Left kidney (tissue), 8 donors: ENCODE measurements at places on chromosomes 5 and 9.
A peak's percentile ranks its signal among the peaks of the same experiment; 100 is the strongest.

DNA sequence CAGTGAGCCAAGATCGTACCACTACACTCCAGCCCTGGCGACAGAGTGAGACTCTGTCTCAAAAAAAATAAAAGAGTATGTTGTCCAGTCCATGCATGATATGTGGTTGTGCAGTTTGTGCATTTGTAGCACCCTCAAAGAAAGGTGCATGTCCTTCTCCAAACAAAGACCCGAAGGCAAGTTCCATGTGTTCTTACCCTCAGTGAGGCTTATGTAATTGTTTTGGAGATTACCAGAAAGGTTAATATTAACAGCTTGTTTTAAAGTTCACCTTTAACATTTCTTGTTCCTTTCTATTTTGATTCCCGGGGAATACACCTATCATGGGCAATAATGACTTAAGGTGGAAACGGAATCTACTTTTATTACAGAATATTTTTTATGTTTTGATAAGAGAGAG is 22.3 kb downstream of the KIAA1191 start:
- no peak for DNase-seq

DNA sequence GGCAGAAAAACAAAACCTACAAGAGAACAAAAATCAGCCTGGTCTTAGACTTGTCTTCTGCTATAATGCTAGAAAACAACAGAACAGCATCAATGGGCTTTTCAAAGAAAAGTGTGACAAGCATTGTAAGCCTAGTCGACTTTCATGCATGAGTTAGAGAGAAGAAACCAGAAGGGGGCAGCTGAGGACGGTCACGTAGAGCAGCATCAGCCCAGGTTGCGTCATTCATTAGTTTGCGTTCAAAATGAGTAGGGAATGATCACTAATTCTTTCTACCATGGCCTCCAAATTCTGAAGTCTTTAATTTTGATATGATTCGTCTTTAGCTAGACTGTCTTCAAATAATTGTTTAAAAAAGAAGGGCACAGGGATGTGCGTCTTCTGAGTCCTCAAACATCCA is 4.7 kb upstream of the ISCA1 start:
- peak; percentile 30 for DNase-seq

GRCh38 chr5:150238646-150239045 is 48.8 kb downstream of the SLC6A7 start:
- no peak for DNase-seq

GRCh38 chr5:133921979-133922378 is 46.4 kb downstream of the C5orf15 start:
- no peak for DNase-seq

- DNase-seq, result no peak
These were observed 412.5 kb upstream of the CCNG1 start for GRCh38 chr5:163024936-163025335.

DNA sequence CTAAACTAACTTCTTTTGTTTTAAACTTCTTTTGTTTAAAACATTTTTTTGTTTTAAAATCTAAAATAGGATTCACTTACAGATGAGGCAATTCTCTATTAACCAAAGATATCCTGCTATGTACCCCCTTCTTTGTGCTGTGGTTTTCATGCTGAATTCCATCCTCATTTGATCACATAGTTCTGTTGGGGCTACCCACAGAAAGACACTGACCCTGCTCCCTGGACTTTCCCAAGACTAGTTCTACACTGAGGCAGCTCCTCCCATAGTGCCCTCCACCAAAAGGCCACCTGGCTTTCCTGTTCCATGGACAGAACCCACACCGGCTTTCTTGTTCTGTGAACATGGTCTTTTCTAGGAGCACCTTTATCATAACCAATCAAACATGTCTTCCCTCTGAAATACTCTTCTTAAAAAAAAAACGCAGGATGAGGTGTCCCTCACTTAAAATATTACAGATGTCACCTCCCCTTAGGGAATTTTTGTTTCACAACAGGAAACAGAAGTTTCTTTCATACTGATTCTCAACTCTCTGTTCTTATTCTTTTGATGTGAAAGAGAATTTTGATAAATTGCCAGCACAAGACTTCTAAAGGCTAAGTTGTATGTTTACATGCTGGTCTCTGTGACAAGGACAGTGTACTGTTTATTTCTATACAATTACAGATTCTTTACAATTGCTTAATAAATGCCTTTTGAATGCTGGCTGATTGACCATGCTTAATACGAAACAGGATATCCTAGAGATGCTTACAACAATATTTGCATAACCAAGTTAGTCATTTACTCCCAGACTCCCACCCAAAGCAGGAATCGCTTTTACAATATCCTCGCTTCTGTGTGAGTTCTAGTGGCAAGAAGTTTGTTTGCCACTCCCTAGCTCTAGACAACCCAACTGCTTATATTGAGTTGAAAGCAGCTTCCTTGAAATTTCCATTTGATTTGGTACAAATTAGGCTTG is 300.4 kb downstream of the DTWD2 start:
- DNase-seq, result no peak

GRCh38 chr9:73050065-73050816 is 97.4 kb upstream of the ALDH1A1 start:
- DNase-seq, result no peak

- peak; percentile 81 for DNase-seq
These were observed at the start of gene RXRA for GRCh38 chr9:134325813-134326723. Gene RXRA, plus strand, starts transcription at chr9:134326455. Its CDS starts 177 bp downstream, at chr9:134326632.

DNA sequence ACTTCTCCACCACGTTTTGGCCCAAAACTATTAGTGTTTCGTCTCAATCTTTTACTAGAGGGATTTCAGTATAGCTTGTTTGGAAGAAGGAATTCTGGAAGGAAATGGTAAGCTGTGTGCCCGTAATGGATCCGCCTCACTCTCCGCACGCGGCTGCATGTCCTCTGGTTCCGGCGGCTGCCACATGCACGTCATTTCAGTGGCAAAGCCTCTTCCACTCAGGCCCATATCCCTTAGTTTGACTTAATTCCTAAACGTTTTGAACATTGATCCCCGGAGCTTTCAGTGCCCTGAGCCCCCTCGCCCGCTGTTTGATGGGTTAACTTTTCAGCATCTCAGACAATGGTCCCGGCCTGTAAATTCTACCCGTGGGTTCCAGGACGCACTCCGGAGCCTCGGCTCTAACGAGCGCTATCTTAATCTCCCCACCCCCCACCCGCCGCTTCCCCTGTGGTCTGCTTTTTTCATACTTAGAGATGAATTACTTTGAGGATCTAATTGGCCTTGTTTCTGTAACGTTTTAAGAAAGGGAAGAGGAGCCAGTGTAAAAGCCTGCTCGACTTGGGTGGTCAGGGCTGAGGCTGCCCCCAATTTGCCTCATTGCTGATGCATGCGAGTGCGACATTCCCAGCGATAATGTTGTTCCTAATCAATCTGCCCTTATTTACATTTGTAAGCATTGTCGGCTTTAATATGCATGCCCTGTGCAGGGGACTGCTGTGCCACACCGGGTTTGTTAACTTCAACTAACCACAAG is 4.6 kb downstream of the PTCH1 start:
- DNase-seq, result peak; percentile 15

DNA sequence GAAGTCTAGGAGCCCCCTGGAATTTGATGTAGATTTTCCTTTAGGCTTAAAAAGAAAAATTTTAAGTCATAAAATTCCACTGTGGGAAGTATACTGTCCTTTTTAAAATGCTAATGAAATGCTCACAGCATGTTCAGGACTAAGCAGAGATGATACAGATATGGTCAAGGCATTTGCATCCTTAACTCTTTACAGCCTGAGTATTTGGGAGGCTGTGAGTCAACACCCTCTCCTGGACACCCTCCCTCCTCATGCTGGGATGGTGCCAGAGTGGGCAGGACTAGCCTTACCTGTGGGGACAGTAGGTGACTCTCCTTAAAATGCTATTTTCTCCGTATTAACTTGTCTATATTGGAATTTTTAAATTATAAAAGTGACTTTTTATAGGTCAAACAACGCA is 197.4 kb upstream of the ELL2 start:
- DNase-seq, result no peak

DNA sequence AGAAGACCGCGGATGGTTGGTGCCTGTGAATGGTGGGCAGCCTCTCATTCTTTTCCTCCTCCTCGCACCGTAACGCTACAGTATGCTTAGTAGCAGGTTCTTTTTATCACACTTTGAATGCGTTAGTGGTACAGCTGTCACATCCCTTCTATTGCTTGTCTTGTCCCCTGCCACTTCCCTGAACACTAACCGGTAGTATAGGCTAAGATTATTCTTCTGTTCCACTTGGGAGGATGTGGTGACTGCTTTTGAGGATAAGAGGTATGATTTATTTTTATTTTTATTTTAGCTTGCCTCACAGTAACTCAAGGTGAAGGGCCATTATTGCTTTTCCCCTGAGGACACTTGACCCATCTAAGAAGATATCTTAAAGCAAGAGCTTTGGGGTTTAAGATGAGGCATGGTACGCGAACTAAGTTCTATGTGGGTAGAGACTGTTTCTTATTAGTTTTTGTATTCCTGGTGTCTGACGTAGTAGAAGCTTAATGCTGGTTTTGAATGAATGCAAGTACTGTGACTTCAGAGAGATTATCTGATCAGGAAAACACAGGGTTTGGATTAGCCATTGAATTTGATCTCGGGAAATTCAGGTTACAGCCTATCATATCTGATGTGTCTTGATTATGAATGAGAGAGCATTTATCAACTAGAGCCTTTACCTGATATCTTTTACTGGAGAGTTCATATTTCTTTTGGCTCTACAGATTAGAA is 951 bp downstream of the UNC13B start:
- DNase-seq, result peak; percentile 14

DNA sequence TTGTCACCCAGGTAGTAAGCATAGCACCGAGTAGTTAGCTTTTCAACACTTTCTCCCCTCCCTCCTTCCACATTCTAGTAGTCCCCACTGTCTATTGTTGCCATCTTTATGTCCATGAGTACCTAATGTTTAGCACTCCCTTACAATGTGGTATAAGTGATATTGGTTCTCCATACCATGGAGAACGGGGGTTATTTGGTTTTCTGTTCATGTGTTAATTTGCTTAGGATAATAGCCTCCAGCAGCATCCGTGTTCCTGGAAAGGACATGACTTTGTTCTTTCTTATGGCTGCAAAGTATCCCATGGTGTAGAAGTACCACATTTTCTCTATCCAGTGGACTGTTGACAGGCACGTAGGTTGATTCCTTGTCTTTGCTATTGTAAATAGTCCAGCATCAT is 353.9 kb downstream of the ADGRV1 start:
- no peak for DNase-seq

DNA sequence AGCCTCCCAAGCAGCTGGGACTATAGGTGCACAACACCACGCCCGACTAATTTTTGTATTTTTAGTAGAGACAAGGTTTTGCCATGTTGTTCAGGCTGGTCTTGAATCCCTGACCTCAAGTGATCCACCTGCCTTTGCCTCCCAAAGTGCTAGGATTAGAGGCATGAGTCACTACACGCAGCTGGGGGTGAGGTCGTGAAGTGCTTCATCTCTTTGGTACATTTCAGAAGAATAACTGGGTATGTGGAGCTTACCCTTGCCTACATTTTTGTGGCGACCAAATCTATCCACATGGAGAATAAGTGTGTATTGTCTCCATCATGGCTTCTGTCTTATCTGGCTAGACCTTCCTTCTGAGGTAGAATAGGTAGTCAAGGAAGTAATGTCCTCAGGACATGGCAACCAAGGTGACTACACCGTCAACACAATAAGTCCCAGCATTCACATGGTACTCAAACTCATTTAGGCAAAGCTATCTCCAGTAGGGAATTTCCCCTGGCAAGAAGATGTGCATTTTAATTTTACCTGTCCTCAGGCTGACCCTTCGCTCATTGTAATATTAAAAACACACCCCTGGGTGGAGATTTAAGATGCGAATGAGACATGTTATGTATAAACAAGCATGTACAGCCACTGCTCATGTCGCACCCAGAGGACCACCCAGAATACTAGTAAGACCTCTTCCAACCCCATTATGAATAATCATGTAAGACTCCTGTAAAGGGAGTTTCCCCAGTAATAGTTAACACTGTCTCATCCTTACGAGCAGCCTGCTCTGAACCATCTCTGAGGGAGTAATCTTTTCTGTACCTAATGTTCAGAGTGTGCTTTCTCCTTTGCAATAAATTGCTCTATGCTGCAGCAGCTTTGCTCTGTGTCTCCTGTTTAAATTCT is 1173.2 kb downstream of the TAF11L14 start:
- DNase-seq, result no peak

DNA sequence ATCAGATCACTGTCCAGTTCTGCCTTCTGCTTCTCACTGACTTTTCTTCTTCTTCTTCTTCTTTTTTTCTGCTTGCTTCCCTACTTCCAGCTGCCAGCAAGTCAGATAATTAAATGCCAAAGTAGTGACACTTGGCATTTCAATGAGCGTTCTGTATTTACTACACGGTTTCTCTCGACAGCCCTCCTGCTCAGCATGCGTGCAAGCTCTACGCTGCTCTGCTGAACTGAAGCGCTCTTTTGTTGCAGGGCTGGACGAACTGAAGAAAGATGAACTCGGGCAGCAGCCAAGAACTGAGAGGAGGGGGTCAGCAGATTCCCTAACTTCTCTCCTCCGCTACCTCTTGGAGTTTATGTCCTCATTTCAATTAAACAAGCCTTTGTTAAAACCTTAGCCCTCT is 319.1 kb downstream of the GLIS3 start:
- DNase-seq, result no peak

DNA sequence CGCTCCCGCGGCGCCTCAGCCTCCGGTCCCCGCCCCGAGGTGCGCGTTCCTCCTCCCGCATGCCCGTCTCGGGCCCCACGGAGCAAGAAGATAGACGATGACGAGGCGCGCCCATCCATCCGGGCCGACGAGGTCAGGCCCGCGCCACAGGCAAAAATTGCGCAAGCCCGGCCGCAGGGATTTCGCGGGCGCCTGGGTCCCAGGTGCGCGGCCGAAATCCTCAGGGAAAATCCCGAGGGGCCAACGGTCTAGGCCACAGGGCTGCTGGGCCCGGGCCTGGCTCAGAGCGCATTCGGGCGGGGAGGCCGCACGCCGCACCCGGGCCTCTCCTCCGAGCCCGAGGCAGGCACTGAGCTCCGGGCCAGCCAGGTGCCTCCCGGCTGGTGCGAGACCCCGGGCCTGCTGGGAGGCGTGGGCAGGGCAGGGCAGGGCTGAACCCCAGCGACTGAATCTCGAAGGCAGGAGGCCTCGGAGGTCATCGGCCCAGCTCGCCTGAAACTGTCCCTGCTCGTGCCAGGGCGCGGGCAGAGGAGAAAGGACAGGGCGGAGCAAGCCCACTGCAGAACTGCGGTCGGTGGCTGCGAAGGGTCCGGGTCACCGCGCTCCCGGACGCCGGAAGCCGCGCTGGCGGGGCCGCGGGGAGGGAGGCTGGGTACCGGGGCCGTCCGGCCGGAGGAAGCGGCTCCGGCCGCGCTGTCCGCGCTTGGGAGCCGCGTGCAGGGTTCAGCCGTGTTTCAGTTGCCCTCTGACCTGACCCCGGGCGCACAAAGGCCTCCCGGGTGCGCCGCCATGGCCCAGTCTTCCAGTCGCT is 66.8 kb downstream of the FOXD1 start:
- no peak for DNase-seq

DNA sequence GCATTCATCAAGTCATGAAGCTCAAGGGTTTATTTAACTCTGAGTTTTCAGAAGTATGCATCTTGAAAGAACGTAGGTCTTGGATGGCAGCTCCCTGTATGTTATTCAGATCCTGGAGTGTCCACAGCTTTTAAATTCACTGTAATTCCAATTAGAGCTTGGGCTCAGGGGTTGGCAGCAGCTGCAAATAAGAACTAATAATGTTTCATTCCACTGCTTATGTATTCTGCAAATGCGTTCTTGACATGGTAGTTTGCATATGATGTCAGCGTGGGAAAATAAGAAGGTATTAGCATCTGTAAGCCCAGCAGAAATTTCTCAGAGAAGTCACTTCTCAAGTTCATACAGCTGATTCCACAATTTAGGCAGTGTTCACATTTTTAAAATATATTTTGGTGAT is 58.4 kb downstream of the RORB start:
- DNase-seq, result no peak
